NCI-H1417 (cell line): ENCODE measurements at places on chromosomes 6 and 20.

- no peak for DNase-seq
Observed at GRCh38 chr6:123663436-123663835, 26.7 kb upstream of the TRDN start.

GRCh38 chr6:2471472-2471871 lies 226.1 kb upstream of the GMDS start:
- peak; percentile 88 for DNase-seq

- no peak for DNase-seq
Observed at GRCh38 chr6:88119769-88120168, 46.4 kb downstream of the CNR1 start.

DNA sequence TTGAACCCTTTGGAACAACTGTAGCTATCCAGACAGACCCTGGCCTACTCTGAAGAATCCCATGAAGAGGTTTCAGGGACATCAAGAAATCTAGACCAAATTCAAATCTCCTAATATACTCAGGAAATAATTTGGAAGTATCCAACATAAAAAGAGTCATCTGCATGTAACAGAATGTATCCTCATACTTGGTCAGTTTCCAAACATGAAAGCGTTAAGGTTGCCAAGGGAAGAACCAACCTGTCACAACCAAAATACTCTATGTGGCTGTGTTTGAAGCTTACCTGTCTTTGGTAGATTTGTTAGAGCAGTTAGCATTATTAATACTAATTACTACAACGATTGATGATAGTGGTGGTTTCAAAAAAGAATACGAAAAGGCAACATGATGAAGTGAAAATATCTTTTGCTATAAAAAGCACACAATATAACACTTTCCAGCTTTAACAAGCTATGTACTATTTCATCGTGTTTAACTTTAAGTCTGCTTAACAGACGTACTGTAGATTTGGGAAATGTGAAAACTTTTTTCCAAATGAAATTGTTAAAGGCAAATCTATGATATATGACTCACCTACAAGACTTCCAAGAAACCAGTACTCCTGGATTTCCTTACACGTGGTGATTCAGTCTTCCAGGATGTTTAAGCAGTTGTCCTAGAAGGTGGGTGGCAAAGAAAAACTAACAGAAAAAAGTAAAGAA lies 46.6 kb upstream of the ENPP1 start:
- no peak for DNase-seq

GRCh38 chr6:38774929-38775707 lies 60.0 kb downstream of the DNAH8 start:
- DNase-seq, result no peak

DNA sequence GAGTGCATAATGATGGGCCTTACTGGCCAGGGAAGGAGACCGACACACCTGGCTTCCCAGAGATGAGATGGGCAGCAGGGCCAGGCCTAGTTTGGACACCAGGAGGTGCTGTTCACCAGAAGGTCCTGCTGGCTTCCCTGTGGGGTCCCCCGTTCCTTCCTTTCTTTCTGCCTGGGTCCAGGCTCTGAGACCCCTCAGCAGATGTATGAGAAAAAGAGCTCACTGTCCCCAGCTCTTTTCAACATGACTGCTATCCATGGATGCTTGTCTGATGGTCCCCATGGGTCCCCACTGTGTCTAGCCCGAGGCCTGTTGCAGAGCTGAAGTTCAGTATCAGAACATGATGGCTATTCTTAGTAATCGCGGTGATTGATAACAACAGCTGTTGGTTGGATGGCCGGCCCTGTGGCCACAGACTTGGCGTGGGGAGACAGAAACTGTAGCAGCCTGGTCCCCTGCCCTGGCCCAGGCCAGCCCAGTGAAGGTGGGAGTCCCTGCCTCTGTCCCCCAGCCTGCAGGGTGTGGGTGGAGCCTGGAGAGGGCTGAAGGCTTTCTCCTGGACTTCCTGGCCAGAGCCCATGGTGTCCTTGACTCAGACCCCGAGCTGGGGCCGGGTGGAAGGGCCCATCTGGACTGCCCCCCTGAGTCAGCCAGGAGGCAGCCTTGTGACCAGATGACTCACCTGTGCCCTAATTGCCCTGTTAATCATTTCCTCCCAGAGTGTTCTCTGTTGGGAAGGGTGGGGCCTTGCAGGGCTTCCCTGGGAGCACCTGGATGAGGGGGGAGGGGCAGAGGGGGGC lies 9.9 kb upstream of the BAK1 start:
- DNase-seq, result peak; percentile 18

- no peak for DNase-seq
Observed at GRCh38 chr6:40881501-40881900, 157.5 kb downstream of the UNC5CL start.

DNA sequence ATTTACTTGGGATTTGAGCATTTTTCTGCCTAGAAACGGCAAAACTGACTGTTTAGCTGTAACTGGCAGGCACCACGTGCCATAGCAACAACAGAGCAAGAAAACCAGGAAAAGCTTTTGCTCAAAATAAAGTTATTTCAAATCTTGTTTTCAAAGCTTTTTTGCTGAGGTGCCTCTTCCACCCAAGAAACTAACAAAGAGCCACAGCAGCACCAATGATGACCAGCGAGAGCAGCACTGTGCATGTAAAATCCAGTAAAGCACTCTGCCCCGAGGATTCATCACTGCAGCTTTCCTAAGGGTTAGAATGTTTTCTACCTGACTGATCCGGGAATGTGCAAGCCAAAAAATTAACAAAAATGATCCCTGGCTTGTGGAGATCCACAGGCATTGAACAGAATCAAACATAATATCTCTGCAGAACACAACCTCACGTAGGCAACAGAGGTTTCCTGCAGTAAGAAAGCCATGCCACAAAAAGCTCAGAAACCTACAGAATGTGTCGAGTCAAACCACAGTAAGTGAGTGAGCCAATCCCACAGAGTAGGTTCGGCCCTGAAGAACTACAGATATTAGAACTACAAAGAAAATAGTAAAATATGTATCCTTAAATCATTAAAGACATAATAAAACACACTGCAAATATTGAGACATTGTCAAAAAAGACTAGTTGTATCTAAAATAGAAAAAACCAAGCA lies 7.4 kb upstream of the ULBP3 start:
- DNase-seq, result no peak

GRCh38 chr6:93337014-93337413 lies 82.3 kb downstream of the EPHA7 start:
- no peak for DNase-seq

DNA sequence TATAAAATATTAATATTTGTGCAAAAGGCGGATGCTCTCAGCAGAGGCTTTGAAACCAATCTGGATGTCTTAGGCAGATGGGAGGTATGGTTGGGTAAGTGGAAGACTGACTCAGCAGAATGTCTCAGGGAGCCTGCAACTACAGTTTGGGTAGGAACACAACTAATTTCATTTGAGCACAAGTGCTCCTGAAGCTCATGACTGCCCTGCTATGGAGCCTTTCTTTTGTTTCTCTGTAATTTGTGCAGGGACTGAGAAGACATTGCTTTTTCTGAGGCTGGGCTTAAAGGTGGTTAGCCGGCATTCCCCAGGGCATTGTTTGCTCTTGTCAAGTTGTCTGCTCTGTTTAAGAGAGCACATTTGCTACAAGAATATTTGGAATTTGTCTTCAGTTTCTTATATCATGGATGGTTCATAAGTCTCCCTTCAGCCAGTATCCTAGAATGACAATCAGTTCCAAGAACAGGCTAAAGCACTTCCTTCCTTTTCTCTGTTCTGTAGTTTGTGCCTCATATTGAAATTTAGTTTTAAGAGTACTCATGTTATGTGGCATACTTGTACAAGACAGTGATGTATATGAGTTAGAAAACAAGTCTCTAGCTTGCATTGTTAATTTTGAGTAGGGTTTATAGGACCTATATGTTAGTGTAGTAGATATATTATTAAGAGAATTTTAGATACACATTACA lies 208.3 kb downstream of the ZFAND3 start:
- DNase-seq, result peak; percentile 44

- no peak for DNase-seq
Observed at GRCh38 chr6:73968221-73968757, 272.3 kb downstream of the CD109 start.

DNA sequence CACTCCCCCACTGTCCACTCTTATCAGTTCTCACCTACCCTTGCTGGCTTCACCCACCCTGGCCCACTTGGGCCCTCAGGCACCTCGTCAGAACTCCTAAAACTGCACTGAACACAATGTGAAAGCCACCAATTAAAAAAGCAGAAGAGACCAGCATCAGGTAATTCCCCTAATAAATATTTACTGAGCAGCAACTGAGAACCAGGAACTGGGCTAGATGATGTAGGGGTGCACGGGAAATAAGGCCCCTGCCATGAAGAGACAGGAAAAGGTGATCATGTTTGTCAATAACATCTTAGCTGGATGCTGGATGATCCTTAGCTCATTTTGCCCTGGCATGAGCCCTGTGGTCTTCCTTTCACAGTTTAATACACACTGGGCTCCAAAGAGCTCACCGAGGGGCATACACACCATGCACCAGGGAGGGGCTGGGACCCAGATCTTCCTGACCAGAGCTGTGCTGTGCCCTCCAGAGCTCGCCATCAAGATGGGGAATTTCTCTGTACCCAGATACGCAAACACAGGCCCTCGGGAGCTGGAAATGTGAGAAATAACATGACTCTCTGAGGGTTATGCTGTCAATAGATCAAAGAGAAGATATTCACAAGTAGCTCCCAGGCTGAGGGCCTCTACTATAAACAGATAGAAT lies 113.6 kb upstream of the SLC22A16 start:
- no peak for DNase-seq

DNA sequence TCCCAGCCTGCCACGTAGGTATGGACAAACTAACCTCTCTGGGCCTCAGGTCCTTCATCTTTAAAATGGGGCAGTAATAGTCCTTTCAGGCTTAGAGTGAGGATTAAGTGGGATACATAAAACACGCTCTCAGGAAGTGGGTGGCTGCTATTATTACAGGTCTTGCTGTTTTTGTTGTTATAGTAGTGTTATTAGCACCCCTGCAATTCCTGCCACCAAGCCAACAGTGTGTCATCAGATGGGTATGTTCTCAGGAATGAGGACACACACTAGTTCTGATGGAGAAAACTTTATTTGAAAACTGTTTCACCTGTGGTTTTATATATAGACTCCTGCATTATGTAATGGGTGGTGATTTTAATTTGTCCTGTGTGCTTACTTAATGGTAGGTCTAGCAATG lies 131.7 kb downstream of the LRRC1 start:
- no peak for DNase-seq

DNA sequence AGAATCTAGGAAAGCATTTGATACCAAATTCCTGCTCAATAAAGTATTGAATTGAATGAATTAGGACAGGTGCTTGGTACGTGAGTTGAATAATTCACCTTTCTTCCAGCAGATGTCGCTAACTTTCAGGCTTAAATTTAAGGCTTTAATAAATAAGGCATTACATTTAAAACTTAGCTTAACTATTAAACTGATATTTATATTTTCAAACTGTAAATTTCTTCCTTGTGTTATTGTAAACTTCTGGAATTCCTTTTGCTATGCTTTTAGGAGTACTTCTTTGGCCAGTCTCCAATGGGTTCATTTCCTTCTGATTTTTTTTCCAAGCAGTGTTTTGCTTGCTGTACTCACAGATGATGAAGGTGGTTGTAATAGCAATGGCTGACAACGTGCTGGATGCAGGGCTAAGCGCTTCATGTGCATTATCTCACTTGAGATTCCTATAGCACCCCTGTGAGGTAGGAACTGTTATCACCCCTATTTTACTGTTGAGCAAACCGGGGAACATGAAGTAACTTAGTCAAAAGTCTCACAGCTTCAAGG lies 71.3 kb upstream of the SLC2A12 start:
- DNase-seq, result peak; percentile 54

DNA sequence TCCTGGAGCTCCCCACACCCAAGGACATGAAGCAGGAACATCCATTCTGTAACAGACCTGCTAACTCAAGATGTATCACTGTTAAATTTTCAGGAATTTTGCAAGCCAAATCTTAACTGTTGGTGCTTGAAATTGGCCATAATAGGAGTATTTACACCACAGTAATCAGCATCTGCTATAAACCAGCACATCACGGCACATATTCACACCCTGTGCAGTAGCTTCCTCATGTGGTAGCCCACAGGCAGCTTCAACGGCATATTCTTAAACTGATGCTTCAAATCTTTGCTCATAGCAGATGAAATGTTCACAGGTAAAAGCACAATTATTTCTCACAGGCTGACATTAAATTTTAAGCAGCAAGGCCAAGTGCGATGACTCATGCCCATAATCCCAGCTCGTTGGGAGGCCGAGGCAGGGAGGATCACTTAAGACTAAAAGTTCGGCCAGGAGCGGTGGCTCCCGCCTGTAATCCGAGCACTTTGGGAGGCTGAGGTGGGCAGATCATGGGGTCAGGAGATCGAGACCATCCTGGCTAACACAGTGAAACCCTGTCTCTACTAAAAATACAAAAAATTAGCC lies 43.5 kb upstream of the LYRM2 start:
- DNase-seq, result no peak

GRCh38 chr6:93120154-93120742 lies 299.1 kb downstream of the EPHA7 start:
- no peak for DNase-seq

- DNase-seq, result no peak
Observed at GRCh38 chr20:58208944-58209343, 19.5 kb downstream of the ANKRD60 start.

GRCh38 chr6:85460921-85461797 lies 11.3 kb downstream of the NT5E start:
- no peak for DNase-seq

DNA sequence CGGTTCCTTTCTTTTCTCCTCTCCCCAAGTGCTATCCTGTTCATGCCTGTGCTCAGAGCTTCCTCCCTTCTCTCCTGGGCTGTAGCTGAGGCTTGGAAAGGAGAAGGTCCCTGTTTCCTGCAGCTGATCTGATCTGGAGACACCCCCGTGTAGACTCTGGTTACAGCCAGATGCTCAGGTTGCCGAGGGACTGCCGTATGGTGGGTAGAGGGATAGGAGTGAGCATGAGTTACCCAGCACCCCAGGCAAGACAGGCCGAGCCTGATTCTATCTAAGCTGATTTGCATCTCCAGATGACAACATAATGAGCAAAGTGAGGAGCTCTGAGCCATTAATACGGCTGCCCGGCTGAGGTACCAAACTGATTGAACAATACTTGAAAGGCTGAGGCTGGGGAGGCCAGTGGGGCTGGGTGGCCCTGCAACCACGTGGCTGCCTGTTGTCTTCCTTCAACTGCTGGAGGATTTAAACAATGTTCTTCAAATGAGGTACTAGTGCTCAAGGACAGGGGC lies 91.8 kb downstream of the ASXL1 start:
- DNase-seq, result no peak

- DNase-seq, result no peak
Observed at GRCh38 chr6:40440053-40440452, 147.1 kb downstream of the LRFN2 start.

DNA sequence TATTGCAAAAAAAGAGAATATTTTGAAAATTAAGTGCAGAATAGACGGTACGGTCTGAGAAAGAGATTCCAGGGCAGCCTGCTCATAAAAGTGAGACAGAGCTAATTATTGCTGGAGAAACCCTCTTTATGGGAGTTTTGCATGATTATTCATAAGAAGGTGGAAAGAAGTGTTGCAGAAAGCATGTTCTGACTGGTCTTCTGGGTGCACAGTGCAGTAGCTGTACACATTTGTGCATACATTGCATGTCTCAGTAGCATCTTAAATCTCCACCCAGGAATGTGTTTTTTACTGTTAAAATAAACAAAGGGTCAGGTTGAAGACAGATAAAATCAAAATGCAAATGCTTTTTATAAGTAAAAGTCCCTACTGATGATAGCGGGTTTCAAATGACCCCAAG lies 1813.6 kb upstream of the DEFB115 start:
- no peak for DNase-seq

- DNase-seq, result no peak
Observed at GRCh38 chr6:125169058-125169457, 15.5 kb downstream of the TPD52L1 start.
